Kidney tubule cell (primary cell): ENCODE measurements at places on chromosomes 1 and 21.

- no peak for DNase-seq
Measured at GRCh38 chr1:198064181-198064580, 92.6 kb upstream of the NEK7 start.

- DNase-seq = no peak
Measured at GRCh38 chr1:50257940-50258685, 149.4 kb downstream of the ELAVL4 start.

GRCh38 chr1:30892671-30893073 is 15.9 kb downstream of the SDC3 start:
- no peak for DNase-seq

DNA sequence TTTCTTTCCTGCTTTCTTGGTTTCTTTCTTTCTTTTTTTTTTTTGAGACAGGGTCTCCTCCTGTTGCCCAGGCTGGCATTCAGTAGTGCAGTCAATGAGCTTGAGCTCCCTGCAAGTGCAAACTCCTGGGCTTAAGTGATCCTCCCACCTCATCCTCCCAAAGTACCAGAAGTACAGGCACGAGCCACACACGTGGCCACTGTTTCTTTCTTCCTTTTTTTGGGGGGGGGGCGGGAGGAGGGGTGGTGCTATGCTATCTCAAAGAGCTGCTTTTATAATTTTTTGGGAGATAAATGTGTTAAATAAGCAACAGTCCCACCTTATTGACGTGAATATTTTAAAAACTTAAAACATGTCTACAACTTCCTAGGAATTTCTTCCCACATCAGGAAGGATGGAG is 42.2 kb downstream of the AK4 start:
- DNase-seq = no peak

DNA sequence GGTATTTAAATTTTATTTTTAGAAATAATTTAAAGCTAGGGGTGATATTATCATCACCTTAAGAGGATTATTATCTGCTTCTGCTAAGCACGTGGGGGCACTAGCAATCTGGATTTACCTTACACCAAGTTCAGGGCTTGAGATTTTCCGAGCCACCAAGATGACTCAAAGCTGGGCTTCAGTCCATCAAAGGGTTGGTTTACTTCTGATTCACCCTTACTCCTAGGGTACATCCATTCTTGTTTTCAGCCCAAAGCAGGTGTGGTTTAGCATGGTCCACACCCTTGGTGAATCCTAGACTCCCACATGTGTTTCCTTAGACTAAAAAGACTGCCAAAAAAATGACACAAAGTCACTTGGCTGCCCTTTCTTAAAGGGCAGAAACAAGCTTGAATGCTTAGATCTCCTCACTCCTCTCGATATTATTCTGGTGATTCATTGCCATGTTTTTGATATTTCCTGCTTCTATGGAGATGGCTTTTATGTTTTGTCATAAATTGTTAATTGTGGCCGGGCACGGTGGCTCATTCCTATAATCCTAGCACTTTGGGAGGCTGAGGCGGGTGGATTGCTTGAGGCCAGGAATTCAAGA is 9.8 kb upstream of the PRSS38 start:
- peak; percentile 70 for DNase-seq

- DNase-seq = peak; percentile 84
Measured at GRCh38 chr1:155070721-155071569, 7.4 kb downstream of the EFNA4 start.

- DNase-seq = peak; percentile 45
Measured at GRCh38 chr1:184114818-184115398, 63.4 kb downstream of the TSEN15 start.

DNA sequence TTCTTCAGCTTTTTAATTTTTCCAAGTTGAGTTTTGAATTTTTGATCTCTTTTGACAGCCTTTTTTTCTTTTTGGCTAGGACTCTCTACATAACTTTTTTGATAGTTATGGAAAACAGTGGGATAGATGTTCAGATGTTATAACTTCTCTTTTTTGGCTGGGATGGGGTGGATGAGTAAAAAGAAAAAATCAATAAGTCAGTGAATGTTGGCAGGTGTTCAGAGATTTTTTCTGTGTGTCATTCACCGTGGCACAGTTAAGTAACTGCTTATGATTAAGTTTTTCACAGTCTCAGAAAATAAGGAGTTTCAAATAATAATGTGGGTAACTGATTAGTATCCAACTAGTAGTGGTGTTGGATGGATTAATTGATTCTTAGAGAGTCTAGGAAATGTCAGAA is 24.0 kb downstream of the HS2ST1 start:
- DNase-seq = peak; percentile 62

GRCh38 chr1:240092301-240093119 is 827 bp downstream of the FMN2 start:
- peak; percentile 33 for DNase-seq

DNA sequence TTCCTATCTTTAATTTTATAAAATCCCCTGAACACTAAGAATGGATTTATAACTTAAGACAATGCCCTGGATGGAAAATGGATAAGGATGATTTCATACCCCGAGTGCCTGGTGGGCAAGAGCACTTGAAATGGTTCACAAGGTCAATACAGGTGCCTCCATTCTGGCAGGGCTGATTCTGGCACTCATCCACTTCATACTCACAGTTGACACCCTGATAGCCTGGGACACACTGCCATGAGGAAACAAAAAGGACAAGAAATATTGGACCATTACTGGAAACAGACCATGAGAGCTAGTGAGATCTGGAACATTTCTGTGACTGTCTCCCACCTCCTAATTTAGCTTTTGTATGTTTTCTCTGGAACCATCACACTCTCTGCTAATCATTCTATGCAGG is 39.1 kb upstream of the ADAM30 start:
- no peak for DNase-seq

DNA sequence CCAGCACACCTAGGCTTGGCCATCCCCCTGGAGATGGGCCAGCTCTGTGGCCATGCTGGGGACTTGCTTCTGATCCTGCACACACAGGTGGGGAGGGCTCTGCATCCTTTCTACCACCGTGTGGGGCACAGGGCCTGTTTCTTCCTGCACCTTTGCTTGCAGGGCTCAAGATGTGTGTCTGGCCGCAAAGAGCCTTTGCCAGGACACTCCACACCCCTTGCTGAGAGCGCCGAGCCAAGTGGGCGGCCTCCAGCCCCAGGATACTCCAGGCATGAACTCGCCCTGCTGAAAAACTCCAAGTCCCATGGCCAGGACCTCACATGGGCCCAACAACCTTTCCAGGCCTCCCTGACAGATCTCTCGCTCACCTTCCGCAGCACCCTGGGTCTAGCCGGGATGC is 11.6 kb upstream of the GPR153 start:
- DNase-seq = no peak

DNA sequence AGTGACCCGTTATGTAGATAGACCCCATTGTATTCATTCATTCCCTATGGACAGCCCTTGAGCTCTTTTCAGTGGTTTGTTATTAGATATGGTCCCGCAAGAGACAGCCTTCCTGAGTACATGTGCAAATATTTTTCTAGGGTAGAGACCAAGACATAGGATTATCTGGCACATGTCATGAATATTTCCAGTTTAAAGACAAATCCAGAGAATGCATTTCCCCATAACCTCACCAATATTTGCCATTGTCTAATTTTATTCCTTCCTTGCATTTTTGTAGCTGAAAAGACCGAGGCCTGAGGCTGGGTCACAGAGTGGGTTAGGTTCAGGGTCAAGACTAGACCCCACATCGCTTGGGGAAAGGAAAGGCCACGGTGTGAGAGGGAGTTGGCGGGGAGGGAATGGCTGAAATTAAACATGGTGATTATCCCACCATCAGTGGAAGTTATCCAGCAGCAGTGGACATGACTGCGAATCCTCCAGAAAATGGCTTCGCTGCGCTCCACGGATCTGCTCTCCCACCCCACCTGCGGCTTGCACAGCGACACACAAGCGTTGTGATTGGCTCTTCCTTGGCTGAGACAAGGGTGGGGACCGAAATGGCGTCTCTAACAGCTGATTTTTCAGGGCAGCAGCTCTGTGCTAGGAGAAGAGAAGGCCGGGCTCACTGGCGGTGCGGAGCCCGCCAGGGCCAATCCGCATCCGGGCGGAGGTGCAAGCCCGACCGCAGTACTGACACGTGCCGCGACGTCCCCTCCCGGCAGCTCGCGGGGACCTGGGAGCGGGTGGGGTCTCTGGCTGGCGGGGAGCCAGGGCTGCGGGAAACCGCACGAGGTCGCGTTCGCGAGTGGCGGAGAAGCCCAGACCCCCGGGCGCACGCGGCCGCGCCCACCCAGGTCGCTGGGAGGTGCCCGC is 16.1 kb upstream of the STMN1 start:
- peak; percentile 58 for DNase-seq

GRCh38 chr1:85611856-85612255 is 31.3 kb downstream of the CCN1 start:
- peak; percentile 99 for DNase-seq

- no peak for DNase-seq
Measured at GRCh38 chr21:39434950-39435349, 10.6 kb downstream of the LCA5L start.

- DNase-seq = peak; percentile 69
Measured at GRCh38 chr1:37868466-37868865, 9.1 kb upstream of the MTF1 start.

GRCh38 chr1:164591858-164592257 is 32.9 kb downstream of the PBX1 start:
- peak; percentile 86 for DNase-seq

- DNase-seq = no peak
Measured at GRCh38 chr1:160063176-160063575, 6.8 kb downstream of the KCNJ10 start.

DNA sequence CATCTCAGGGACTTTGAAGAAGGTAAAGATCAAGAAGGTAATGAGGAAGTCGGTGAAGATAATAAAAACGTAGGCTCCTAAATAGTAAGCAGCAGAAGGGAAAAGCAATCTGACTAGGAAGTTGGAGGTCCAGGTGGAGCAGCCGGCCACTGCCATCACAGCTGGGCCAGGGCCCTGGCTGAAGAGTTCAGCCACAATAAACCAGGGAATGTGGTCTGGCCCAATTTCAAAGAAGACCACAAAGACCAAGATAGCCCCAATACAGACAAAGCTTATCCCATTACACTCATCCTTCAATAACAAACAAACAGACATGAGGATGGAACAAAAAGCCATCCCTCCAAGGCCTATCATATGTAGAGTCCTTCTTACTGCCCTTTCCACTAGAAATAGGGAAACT is 18.4 kb upstream of the JAK1 start:
- no peak for DNase-seq

GRCh38 chr21:43312751-43313169 is 114.2 kb downstream of the SIK1 start:
- DNase-seq = no peak

DNA sequence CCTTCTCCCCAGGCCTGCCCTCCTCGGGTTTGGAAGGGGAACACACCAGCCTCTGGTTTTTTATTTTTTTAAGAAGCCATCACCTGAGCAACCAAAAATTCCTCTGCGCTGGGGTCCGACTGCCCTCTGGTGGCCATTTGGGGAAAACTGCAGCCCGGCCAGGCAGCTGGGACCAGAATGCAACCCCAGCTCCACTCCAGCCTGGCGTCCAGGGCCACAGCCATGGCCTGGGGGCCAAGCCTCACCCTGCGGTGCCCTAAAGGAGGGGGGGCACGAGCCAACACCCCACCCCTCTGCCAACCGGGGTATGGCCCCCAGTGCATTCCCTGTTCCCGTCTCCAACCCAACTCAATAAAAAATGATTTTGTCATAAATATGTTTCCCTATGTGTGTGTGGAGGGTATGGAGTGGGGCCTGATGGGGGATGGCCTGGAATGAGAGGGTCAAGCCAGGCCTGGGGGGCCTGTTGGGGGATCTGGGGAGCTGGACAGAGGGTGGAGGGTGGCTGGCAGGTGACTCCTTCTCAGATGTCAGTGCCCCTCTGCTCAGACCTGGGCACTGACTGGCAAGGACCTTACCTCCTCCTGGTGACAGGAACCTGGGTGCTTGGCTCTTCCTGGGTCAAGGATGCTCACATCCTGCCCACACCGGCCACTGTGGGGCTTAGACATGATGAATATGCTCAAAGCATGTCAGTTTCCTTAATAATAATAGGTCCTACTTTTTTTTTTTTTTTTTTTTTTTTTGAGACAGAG is 3.2 kb downstream of the GPR3 start:
- DNase-seq = peak; percentile 77

DNA sequence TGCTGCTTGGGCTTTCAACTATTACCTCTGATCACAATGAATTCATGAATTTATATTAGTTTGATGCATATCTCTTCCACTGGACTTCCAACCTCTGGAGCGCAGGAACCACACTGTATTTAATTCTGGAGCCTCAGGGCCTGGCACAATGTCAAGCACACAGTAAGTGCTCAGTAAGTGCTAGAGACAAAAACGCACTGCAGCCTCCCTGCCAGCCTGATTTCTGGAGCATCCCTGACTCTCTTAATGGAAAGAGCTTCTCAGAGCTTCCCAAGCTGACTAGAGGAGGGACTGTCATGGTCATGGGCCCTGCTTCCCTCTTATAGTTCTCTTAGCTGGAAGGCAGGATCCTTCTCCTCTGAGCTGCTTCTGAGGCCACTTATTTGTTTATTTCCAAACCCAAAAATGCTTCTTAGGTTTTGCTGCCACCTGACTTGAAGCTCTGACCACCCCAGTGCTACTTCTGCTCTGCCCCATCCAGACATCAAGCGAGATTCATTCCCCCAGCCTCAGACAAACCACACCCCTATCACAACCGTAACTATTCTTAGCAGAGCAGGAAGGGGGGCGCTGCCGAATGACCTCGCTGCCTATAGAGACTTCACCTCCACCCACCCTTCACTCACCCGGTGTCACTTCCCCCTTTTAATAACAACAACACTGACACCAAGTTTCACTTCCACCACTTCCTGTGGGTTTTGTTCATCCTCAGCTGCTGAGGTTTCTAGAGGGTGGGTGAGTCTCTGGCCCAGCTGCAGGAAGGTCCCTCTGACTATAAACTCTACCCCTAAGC is 33.6 kb downstream of the NUAK2 start:
- peak; percentile 83 for DNase-seq

DNA sequence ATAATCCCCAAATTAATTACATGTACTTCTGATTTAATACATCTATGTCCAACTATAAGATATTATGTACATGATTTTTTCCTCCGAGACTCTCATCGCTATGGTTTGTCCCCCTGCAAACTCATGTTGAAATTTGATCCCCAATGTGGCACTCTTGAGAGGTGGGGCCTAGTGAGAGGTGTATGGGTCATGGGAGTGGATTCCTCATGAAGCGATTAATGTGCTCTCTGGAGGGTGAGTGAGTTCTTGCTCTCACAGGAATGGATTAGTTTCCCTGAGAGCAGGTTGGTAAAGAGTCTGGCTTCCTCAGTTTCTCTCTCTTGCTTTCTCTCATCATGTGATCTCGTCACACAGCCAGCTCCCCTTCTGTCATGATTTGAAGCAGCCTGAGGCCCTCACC is 16.1 kb downstream of the HSF2BP start:
- no peak for DNase-seq

DNA sequence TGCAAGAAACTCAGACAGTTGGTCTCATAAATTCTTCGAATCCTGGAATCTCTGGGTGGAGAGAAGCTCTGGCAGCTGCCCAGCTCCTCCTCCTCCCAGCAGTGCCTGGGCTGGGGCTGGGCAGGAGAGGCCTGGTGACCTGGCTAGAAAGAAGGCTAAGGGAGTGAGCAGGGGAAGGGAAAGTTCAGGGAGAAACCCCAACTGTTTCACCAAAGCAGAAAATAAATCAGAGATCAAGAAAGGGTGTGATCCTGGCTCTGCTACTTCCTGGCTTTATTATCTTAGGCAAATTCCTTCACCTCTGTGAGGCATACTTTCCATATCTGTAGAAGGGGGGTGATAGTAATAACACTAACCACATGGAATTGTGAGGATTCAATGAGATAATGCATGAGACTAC is 8.8 kb upstream of the COL16A1 start:
- peak; percentile 74 for DNase-seq
